M059J (cell line): ENCODE measurements at places on chromosomes 13 and 19.
A peak's percentile ranks its signal among the peaks of the same experiment; 100 is the strongest.

DNA sequence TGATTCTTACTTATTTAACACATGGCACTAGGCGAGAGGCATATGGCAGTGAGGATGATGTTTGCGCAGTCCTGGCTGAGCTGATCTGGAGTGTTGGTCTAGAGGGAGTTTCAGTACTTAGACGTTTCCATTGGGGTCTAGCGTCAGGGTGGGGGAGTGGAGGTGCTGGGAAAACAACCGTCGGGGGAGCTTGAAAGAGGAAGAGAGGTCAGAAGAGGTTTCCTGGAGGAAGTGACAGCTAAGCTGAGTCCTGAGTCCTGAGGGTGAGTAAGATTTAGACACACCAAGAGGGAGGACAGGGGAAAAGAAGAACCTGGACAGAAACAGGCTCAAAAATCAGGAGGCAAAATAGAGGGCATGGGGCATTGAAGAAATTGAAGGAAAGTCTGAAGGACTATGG is 81.4 kb downstream of the ALOX5AP start:
- no peak for DNase-seq

- DNase-seq, result no peak
Measured at GRCh38 chr13:19818223-19818842, 35.6 kb upstream of the PSPC1 start.

- DNase-seq, result peak; percentile 72
Measured at GRCh38 chr19:4933528-4933927, 24.2 kb downstream of the UHRF1 start.

DNA sequence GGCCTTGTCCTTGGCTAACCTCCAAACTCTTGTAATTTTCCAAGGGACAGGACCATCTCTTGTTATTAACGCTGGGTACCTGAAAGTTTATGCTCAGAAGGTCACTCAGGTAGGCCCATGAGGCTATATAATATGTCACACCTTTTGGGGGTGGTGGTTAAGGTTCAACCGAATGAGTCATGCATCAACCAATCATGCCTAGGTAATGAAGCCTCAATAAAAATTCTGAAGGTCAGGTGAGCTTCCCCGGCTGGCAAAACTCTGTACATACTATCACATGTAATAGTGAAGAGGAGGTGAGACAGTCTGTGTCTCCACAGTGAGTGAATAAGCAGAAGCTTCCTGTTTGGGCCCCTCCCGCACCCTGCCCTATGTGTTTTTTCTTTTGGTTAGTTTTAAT is 424.9 kb downstream of the PCDH17 start:
- DNase-seq, result no peak

- DNase-seq, result no peak
Measured at GRCh38 chr13:93199856-93200255, 26.8 kb upstream of the GPC6 start.

GRCh38 chr19:4971424-4971793 is 2.5 kb downstream of the KDM4B start:
- DNase-seq, result peak; percentile 45

DNA sequence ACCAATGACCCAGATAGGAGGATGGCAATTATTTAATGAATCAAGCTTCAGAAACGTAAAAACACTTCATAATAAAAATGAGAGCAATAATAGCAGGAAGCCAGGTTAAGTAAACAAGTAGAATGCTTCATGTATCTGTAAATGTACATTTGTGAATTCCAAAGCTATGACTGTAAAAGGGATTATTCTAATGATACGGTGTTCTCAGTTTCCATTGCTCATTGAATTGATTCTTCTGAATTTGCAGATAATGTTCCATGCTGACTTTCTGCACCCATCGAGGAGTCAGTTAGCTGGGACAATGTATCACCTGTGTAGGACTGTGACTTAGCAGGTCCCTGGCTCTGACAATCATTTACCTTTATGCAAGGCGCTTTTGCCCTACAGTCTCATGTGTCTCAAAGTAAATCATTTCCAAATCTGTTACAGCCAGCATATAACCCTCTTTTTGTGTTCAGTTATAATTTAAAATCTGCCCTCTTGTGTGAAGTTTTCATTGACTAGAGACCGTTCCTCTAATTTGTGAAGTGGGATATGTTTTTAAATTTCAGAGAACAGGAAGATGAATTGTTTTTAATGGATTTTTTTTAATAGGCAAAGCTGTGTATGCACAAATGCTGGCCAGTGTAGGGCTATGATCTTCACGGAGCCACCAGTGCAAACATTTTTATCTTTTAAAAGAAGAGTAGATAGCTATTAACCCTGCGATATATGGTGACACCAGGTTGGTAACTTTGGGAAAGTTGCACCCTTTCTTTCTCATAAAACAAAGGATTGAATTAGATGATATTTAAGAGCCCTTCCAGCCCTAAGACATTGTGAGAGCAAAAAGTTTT is 267.1 kb downstream of the KLF5 start:
- no peak for DNase-seq

DNA sequence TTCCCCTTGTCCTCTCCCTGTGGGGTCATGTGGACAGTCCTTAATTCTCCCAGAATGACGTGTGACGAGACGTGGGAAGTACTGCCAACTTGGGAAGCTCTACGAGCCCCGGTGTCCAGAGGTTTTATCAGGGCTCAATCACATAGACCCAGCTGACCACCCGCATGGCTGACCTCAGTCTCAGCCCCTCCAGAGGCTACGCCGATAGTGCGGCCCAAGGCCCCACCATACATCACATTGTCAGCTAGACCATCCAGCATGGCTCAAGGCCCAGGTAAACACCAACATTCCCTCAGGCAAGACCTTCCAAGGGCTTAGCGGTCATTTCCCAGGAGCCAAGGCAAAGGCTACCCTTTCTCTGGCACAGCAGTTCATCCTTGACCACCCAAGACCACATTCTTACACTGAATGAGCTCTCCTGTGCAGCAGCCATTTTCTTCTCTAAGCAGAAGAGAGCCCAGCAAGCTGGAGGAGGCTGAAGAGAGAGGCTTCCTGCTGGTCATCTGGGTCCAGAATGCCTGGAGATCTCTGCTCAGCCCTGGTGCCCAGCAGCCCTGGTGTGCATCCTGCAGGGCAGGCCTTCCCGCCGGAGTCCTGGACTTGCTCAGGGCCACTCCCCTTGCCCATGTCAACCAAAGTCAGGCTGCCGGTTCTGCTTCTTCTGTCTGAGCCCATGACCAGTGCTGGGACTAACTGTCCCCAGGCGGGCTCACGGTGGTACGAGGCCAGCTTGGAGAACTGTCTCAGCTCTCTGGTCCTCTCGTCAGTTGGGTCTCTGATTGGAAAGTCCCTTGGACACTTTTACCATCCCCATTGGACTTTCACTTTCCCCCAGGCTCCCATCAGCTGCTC is 7.9 kb upstream of the F10 start:
- DNase-seq, result no peak

GRCh38 chr13:58712191-58712590 is 1080.6 kb downstream of the PCDH17 start:
- DNase-seq, result peak; percentile 12

DNA sequence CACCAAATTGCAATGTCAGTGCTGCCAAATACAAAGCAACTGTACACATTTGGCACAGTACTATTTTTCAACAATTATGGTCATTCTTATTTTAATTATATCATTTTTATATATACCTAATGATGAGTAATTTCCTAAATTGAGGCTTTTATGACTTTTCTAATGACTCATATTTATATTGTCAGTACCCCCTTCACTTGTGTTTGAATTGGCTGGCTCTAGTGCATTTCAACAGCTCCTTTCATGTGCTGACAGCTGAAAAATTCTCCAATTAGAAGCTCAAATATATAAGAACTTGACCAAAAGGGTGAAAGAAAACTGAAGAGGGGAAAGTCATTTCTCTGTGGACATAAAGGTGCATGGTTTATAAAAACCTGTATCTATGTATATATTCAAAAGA is 263.3 kb downstream of the SLITRK1 start:
- peak; percentile 7 for DNase-seq

- DNase-seq, result no peak
Measured at GRCh38 chr19:18869781-18870530, 26.0 kb downstream of the CERS1 start.

GRCh38 chr13:24630851-24631620 is 49.2 kb upstream of the ATP12A start:
- peak; percentile 64 for DNase-seq

GRCh38 chr13:50511877-50512341 is 331.6 kb downstream of the DLEU7 start:
- DNase-seq, result no peak

DNA sequence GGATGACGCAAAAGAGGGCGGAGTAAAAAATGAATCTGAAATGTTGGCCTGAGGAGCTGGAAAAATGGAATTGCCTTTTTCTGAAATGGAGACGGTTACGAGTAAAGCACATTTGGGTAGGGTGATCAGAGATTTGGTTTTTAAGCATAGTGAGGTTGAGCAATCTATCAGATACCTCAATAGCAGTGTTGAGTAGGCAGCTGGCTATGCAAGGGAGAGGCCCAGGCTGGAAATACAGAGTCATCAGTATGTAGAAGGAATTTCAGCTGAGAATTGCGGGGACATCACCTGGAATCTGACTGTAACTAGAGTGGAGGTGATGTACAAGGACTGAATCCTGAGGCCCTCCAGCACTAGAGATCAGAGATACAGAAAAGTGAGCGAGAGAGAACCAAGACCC is 224.8 kb downstream of the LMO7 start:
- DNase-seq, result no peak

GRCh38 chr19:46009530-46010510 is 13.0 kb downstream of the PGLYRP1 start:
- DNase-seq, result peak; percentile 58

DNA sequence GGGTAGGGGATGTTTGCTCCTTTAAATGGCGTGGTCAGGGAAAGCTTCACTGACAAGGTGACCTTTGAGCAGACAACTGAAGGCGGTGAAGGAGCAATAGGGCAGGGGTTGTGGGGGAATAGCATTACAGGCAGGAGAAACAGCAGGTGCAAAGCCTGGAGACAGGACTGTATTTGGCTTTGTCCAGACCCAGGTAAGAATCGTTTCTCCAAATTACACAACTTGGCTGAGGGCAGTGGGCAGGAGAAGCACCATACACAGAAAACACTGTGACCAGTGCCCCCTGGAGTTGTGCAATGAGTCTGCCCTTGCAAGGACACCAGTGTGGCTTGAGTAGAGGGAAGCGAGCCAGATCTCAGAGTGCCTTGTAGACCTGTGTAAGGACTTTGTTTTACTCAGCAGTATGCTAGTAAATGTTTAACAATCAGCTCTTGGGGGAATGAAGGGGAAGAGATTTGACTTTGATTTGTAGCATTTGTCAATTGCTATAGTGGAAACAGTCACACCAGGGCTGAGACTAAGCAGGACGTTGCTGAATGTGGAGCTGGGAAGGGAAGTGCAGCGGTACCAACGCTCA is 360.0 kb downstream of the DCT start:
- DNase-seq, result no peak

- no peak for DNase-seq
Measured at GRCh38 chr19:49294401-49294800, 30.6 kb downstream of the SLC6A16 start.

DNA sequence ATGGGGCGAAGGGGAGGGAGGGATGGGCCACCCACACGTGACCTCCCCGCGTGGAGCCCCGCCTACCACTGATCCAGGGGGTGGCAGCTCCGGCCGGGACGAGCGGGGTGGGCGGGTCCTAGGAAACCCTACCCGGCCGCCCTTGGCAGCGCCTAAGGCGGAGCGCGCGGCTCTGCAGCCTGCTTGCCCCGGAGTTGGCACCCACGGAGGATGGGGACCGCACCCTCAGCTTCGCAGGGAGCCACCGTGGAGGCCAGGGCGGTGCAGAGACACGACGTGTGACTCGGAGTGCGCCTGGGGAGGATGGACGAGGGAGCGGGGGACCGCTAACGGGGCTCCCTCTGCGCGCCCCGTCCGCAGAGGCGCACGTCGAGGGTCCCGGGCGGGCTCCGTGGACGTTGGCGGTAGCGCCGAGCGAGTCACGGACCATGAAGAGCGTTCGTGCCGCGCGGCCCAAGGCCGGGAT is at the start of gene RGS9BP:
Gene RGS9BP (plus strand): TSS at position 129 of the 466 bp plus-strand sequence. CDS start 416 bp downstream, outside the sequence.
- DNase-seq, result peak; percentile 74

- peak; percentile 2 for DNase-seq
Measured at GRCh38 chr13:90968166-90968904, 379.2 kb upstream of the MIR17HG start.

GRCh38 chr13:94218537-94218936 is 260.9 kb downstream of the DCT start:
- DNase-seq, result no peak

DNA sequence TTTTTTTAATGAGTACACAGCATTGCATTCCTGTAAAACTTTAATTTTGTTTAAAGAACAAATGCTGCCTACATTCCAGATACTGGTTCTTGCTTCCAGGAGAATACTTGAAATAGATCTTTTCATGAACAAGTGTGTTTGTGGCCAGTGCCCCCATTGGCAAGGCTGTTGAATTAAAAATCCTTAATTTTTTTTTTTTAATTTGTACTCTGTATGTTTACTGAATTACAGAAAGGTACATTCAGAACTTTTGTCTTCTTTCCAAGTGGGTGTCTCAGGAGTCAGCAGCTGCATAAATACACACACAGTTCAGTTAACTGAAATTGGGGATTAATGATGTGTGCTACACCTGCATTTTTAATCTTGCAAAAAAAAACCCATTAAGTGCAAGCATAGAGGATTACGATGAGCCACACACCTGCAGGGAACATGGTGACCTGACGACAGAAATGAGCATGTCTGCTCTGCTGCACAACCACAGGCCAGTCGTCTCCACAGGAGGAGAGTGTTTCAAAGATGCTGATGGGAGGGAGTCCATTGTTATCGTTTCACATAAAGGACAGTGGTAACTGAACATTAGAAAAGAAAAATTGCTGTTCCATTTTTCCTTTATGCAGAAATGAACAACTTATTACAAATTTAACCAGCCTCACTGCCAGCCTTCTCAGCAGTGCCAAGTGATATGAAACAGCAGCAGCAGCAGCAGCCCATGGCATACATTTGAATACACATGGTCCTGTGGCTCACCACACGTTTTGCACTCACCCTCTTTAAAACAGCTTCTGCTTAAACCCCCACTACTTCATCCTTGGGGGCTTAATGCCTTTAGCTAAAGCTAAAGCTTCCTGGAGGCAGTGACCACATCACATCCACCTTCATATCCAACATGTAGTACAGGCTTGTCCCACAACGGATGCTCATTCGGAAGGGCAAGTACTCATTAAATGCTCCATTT is 72.3 kb upstream of the RFC3 start:
- DNase-seq, result no peak

DNA sequence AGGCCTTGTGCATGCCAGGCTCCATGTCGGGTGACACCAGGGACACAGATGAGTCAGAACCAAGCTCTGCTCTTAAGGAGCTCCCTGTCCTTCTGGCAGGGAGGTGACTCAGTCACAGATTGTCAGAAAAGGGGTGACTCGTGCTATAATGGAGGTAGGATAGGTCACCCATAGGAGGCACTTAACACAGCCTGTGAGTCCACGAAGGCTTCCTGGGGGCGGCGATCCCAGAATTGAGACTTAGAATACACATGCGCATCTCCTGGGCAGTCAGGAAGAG is 19.6 kb downstream of the FUZ start:
- peak; percentile 88 for DNase-seq

- no peak for DNase-seq
Measured at GRCh38 chr19:35216833-35217648, 11.5 kb downstream of the FAM187B start.

DNA sequence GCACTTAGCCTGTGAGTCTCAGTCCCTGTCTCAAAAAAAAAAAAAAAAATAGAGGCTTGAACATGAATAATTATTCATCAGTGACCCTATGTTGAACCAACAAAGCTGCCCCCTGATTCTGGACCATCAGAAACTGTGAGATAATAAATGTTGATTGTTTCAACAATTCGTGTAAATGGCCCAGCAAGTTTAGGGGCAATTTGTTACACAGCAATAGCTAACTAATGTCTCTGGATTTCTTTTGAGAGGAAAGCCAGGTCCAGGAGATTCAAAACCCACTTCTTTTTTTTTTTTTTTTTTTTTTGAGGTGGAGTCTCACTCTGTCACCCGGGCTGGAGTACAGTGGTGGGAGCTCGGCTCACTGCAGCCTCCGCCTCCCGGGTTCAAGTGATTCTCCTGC is 12.5 kb upstream of the TLE6 start:
- DNase-seq, result no peak
